ENCODE measurements at places on chromosomes 4 and X.

DNA sequence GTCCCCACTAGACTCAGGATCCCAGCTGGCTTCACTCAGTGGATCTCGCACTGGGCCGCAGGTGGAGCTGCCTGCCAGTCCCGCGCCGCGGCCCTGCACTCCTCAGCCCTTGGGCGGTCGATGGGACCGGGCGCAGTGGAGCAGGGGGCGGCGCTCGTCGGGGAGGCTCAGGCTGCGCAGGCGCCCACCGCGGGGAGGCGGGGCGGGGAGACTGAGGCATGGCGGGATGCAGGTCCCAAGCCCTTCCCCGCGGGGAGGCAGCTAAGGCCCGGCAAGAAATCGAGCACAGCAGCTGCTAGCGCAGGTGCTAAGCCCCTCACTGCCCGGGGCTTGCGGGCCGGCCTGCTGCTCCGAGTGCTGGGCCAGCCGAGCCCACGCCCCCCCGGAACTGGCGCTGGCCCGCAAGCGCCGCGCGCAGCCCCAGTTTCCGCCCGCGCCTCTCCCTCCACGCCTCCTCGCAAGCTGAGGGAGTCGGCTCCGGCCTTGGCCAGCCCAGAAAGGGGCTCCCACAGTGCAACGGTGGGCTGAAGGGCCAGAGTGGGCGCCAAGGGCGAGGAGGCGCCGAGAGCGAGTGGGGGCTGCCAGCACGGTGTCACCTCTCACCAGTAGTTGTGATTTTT is 1038.0 kb downstream of the PCDH19 start:
- DNase-seq = no peak

- DNase-seq = no peak
Measured at GRCh38 chr4:8368061-8368481, 72.5 kb downstream of the ACOX3 start.

DNA sequence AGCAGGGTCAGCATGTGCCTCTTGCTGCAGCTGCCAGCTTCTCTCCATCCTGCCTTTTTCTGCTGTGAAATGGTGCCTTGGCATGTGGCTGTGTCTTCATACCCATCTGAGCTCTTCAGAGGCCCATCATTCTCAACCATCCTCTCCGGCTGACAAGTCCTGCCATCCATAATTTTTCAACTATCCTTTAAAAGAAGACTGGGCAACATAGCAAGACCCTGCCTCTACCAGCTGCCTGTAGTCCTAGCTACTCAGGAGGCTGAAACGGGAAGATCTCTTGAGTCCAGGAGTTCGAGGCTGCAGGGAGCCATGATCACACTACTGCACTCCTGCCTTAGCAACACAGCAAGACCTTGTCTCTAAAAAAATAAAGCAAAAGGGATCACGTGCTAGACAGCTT is 64.2 kb upstream of the TTC29 start:
- DNase-seq = no peak

DNA sequence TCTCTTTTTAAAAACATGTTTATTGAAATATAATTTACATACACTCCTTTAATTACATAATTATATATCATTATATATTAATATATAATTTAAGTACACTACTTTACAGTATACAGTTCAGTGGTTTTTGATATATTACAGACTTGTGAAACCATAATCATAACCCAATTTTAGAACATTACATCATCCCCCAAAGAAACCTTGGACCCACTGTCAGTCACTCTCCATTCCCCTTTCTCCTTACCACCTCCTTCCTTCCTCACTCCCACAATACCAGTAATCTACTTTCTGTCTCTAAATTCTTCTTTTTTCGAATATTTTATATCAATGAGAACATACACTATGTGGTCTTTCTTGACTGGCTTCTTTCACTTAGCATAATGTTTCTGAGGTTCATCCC is 17.9 kb upstream of the EXOSC9 start:
- no peak for DNase-seq

GRCh38 chrX:41808047-41808446 is 84.1 kb downstream of the GPR82 start:
- peak; percentile 75 for DNase-seq

- no peak for DNase-seq
Measured at GRCh38 chr4:94961420-94961819, 203.7 kb downstream of the BMPR1B start.

- DNase-seq = no peak
Measured at GRCh38 chr4:184819786-184820185, 6.0 kb downstream of the ACSL1 start.

GRCh38 chr4:75637176-75637575 is 6.8 kb upstream of the CDKL2 start:
- DNase-seq = no peak

GRCh38 chrX:101693476-101693875 is 33.8 kb upstream of the ARMCX2 start:
- no peak for DNase-seq

- no peak for DNase-seq
Measured at GRCh38 chr4:184369871-184370270, 104.5 kb downstream of the IRF2 start.

- no peak for DNase-seq
Measured at GRCh38 chr4:151921811-151922210, 161.0 kb upstream of the GATB start.

DNA sequence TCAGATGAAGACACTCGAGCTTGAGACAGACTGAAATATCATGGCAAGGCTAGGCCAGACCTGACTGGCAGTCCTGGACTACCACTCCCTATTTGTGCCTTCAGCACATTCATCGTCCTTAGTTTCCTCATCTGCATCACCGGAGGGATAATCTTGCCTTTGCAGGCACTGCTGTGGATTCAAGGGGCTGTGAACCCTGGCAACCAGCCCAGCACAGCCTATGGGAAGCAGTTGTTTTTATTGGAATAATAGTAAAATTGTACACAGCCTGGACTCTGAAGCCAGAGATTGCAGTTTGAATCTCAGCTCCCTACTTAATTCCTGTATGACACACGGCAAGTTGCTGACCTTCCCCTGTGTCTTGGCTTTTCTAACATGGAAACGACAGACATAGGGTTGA is 161.0 kb downstream of the NSUN7 start:
- no peak for DNase-seq

- peak; percentile 36 for DNase-seq
Measured at GRCh38 chrX:129772796-129773431, 6.8 kb upstream of the SASH3 start.

GRCh38 chrX:141652286-141652685 is 46.3 kb downstream of the SPANXD start:
- no peak for DNase-seq
